Stimulated activated CD8-positive, alpha-beta memory T cell treated with anti-CD3 and anti-CD28 coated beads, Interleukin-12 subunit alpha, Interleukin-12 subunit beta, amount 100 ng/mL, for 1 hour (primary cell): ENCODE measurements at places on chromosomes 7 and 10.

DNA sequence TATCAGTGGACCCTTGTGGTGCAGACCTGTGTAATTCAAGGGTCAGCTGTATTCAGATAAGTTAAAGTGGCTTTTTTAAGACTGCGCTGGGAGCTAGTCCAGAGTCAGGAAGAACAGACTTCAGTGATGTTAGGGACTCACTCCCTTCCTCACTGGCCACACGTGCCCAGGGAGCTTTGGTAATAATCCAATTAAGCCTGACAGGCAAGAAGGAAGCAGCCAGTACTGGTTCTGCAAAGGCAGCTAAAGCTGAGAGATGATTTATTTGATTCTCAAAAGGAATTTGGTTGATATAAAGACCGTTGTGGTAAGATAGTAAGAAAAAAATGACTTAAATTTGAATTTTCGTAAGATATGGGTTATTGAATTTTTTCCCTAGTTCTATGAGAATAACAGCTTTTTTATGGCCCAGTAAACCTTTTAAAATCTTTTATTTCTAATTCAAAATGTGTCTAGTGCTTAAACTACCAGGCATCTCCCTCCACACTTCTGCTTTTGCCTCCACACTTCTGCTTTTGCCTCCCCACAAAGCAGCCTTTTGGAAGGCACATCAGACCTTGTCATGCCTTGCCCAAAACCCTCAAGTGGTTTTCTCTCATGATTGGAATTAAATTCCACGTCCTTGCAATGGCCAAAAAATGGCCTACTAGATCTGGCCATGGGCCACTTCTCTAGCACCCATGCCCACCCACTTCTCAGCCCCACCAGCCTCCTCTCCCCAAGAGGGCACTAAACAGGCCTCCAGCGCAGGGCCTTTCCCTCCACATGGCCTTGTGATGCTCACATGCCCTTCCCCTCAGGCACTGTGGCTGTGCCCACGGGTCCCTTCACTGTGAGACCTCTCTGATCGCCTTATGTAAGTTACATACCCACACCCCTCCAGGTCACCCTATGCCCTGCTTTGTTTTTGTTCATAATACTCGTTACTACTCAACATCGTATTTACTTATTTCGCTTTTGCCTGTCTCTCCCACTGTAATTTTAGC lies 92.5 kb downstream of the POU6F2 start:
- DNase-seq = no peak

- no peak for DNase-seq
Measured at GRCh38 chr10:122051609-122052385, 62.8 kb downstream of the TACC2 start.

DNA sequence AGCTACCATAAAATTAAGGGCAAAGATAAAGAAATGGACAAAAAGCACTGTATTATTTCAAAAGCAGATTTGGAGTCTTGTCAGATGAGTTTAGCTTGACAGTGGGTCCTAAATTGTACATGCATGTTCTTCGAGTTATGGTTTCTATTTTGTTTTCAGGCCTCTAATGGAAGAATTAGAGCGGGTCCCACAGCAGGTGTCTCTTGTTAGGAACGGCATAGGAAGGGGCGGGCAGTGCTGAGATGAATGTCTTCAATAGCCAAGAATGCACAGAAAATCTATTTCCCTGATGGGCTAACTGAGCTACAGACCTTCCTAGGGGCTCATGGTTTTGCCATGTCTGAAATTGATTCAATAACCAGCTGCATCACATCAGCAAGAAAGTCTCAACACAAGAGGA lies 304.4 kb downstream of the FRMD4A start:
- DNase-seq = no peak

GRCh38 chr10:129778571-129778970 lies 185.5 kb downstream of the EBF3 start:
- DNase-seq = no peak

- no peak for DNase-seq
Measured at GRCh38 chr10:119251315-119251708, 43.9 kb downstream of the GRK5 start.

GRCh38 chr10:114262496-114262895 lies 23.4 kb downstream of the VWA2 start:
- DNase-seq = no peak

- no peak for DNase-seq
Measured at GRCh38 chr10:132638130-132638515, 100.5 kb downstream of the INPP5A start.

DNA sequence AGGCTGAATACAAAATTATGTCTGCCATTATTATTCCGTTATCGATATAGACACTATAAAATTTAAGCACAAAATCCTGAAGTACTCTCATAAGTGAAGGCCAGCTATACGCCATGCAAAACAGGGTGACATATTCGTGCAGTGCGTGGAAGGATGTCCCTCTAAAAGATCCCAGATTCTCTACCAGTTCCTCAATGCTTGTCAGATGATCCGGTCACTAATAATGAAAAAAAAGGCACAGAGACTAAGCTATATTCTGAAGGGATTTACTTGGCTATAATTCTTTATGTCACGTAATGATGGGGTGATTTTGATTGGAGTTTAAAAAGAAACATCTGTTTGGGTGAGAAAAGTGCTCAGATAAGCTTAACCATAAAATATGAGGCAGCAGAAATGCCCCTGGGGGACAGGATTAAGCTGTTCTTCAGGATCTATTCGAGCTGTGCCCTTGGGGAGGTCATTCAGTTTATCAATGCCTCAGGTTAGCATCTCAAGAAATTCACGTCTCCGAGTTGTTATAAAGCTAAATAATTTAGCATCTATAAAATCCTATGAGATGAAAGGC lies 229.7 kb upstream of the PITRM1 start:
- DNase-seq = no peak

- no peak for DNase-seq
Measured at GRCh38 chr7:44567884-44568283, 5.8 kb downstream of the DDX56 start.

- peak; percentile 11 for DNase-seq
Measured at GRCh38 chr7:16753102-16753931, at the start of gene TSPAN13. TSPAN13 (plus strand) TSS chr7:16753755; CDS start chr7:16753968, 213 bp downstream.

DNA sequence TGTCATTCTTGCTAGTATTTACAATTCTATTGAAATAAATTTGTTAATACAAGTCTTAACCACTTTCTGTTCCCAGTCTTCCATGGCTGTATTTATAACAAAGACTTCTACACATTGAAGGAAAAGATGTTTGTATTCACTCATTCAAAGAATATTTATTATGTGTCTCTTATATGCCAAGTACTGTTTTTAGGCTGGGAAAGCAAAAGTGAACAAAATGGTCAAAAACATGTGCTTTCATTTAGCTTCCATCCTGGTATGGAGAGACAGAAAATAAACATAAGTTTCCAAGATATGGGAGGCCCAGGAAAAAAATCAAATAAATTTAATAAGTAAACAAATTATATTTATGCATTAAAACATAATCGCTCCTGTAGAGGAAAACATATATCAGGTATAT lies 22.9 kb downstream of the CPED1 start:
- DNase-seq = no peak

GRCh38 chr10:15253951-15254807 lies 85.7 kb upstream of the NMT2 start:
- DNase-seq = no peak

DNA sequence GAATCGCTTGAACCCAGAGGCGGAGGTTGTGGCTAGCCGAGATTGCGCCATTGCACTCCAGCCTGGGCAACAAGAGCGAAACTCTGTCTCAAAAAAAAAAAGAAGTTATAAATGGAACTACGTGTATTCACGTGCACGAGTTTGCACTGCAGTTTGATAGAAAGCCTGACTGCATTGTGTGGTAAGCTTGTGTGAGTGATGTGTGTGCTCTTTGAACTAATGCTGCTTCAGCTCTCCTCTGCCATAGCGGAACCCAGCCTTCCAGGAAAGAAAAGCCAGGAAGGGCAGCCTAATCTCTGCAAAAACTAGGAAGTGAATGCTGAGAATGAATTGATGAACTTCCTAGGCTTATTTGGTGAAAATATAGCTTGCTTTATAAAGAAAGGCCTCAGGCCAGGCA lies 15.6 kb upstream of the MKRN1 start:
- no peak for DNase-seq

DNA sequence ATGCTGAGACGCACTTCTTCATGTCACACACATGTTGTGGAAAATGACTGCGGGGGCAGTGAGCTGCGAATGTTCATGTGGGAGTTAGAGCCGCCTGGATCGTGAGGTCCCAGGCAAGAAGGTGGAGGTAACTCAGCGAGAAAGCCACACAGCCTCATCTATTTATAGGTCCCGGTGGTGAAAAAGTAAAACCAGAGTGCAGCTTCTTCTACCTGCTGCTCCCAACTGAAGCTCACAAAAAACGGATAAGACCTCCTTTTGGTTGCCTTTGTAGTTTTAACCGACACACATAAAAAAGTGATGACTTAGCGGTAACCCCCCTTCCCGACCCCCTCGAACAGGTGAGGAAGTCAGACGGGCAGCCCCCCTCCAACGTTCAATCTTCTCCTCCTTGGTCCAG lies 276.9 kb downstream of the GATA3 start:
- DNase-seq = no peak

DNA sequence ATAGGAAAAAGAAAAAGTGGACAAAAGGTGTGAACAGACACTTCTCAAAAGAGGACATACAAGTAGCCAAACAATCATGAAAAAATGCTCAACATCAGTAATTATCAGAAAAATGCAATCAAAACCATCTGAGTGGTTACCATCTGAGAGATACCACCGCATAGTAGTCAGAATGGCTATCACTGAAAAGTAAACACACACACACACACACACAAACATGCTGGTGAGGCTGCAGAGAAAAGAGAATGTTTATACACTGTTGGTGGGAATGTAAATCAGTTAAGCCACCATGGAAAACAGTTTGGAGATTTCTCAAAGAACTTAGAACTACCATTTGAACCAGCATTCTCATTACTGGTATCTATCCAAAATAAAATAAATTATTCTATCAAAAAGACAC lies 145.7 kb downstream of the CYP26A1 start:
- DNase-seq = no peak

- DNase-seq = no peak
Measured at GRCh38 chr10:49150426-49150825, 16.6 kb upstream of the FAM170B start.

DNA sequence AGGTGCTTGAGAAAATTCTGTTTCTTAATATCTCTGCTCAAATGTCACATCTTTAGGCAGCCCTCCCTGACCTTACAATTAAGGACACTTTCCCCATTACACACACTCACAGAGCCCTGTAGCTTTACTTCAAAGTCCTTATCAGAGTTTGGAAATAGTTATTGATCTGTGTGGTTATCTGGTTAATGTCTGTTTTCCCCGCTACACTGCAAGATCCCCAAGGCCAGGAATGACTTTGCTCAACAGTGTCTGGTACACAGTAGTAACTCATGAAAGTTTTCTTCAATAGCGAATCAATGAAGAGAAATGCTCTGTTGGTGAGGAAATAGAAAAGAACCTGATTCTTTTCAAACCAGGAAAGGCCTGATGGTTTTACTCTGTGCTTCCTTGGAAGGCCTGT lies 554.4 kb downstream of the REEP3 start:
- DNase-seq = no peak

- DNase-seq = no peak
Measured at GRCh38 chr10:28711776-28712175, 34.5 kb downstream of the BAMBI start.

DNA sequence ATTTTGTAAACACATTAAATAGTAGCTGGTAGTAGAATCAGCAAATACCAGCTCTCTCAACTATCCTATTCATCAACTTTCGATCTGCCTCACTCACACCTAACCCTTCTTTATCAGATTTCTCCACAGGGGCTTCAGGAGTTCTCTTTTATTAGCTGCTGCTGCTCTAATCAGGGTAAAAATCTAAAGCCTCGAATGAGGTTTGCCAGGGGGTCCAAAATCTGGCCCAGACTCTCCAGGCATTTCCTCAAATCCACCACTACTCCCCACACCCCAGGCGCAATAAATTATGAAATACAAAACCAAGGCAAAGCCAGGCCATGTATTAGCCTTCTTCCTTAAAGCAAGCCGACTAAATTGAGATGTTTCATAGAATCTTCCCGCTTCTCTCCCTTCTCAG lies 2.3 kb downstream of the RNF216 start:
- no peak for DNase-seq

- no peak for DNase-seq
Measured at GRCh38 chr7:12815426-12815825, 128.0 kb downstream of the ARL4A start.

DNA sequence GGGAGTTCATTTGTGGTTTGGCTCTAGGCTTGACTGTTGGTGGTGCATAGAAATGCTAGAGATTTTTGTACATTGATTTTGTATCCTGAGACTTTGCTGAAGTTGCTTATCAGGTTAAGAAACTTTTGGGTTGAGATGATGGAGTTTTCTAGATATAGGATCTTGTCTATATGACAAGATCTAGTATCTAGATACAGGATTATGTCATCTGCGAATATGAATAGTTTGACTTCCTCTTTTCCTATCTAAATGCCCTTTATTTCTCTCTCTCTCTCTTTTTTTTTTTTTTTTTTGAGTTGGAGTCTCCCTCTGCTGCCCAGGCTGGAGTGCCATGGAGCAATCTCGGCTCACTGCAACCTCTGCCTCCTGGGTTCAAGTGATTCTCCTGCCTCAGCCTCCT lies 62.9 kb downstream of the MGAM2 start:
- DNase-seq = no peak

- DNase-seq = no peak
Measured at GRCh38 chr7:158255156-158255555, 332.5 kb downstream of the PTPRN2 start.

DNA sequence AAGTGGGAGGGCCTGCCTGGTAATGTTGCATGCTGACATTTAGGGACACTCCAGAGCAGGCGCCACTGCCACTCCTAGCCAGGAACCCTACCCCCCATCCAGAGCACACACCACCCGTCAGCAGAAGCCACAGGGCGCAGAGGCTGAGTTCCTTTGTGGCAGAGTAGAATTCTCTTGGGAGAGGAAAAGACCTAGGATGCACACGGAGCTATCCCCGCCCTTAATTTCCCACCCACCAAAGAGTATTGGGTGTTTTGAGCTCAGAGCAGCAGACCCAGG lies 702 bp upstream of the INSYN2A start:
- no peak for DNase-seq

GRCh38 chr7:55549457-55549856 lies 22.8 kb downstream of the VOPP1 start:
- no peak for DNase-seq

GRCh38 chr7:46568420-46569132 lies 647.5 kb upstream of the IGFBP3 start:
- no peak for DNase-seq

DNA sequence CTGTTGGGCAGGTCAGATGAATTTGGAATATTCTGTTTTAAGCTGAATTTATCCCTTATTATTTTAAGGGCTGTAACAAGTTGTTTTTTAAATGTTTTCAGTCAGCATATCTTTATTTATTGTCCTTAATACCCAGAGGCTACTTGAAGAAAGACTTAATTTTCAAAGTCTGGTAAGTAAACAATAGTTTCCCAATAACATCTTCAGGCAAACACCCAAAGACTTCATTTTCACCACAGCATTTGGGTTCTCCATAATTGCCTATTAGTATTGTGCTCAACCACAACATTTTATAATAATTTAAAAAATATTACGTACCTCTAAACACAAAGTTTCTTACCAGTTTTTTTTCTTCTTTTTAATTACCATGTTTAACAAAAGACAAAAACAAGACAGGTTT lies 60.0 kb upstream of the MKLN1 start:
- DNase-seq = no peak
